NCI-H1417 (cell line): ENCODE measurements at places on chromosomes 3 and 15.
A peak's percentile ranks its signal among the peaks of the same experiment; 100 is the strongest.

GRCh38 chr3:129259612-129260477 is 10.4 kb downstream of the COPG1 start:
- no peak for DNase-seq

DNA sequence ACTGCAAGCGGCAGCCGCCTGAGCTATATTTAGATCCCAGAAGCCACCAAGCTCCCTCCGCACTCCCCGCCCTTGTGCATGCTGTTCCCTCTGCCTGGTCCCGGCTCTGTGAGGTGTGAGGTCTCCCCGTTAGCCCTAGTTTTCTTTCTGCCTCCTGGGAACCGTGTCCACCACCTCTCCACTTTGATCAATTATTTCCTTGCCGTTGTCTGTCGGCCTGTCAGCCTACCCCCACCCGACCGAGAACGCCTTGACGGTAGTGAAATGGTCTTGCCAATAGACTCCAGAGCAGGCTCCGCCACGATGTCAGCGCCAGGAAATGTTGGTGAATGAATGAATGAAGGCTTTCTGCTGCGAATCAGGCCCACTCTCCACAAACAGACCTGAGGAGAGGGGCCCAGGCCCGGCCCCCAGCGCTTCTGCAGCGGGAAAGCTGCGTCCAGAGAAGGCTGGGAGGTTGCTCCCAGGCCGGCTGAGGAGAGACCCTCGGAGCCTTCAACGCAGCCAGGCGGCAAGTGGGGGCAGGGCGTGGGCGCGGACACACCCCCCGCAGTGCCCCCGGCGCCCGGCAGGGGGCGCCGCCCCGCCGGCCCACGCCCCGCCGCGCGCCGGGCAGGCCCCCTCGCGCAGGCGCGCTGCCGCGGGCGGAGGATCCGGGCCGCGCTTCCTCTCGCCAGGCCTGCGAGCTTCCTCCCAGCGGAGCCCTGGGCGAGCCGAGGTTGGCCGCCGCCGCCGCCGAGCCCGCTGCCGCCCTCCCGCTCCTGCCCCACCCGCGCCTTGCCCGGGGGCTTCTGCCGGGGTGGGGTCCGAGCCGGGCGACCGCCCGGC is at the start of gene CSK:
TSS of gene CSK (plus strand) at position 650 of the 828 bp plus-strand sequence. CDS start 16,218 bp downstream, outside the sequence.
- DNase-seq: peak; percentile 81

GRCh38 chr15:59291213-59291549 is 81.5 kb downstream of the MYO1E start:
- no peak for DNase-seq

DNA sequence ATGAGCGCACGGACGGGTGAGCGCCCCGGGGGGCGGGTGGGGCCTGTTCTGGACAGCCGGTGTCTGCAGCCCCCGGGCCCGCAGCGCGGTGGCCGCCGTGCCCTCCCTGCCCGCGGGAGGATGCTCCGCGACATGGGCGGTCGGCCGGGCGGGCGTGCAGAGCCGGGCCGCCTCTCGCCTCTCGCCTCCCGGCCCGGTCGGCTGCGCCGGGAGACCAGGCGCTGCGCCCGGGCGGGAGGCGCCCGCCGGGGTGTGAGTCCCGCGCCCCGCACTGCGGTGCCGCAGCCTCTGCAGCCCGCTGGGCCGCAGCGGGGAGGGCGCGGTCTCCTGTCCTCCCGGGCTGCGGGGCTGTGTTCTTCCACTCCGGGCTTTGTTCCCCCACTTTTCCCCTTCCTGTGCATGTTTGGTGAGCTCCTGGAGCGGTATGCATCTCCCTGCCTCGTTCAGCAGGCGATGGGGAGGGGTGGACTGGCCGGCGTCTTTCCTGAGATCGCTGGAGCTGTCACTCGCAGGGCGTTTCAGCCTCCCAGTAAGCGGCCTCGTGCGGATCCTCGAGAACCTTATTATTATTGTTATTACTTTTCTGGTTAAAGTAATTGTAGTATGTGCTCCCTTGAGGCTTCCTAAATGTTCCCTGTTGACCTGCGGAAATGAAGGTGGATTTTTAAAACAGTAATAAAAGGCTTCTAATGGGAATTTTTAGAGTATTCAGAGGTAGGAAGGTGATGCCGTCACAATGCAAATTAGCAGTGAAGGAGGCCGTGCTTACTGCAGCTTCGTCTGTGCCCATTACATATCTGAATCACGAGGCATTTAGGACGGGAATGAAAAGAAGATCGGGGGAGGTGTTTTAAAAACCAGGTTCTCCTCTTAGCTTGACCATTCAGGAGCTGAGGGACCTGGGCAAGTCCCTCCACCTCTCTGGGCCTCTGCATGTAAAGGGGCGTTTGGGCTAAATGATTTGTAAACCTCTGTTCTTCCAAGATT is 593 bp downstream of the TMOD2 start:
- peak; percentile 25 for DNase-seq

GRCh38 chr15:96416934-96417759 is 86.6 kb downstream of the NR2F2 start:
- DNase-seq: peak; percentile 52
